B cell (primary cell): ENCODE measurements at places on chromosomes 11 and 22. TPM values are rescaled to one million over a fixed set of nuclear protein-coding genes. Genes with fewer than 3 reads are reported as not detected.

GRCh38 chr11:115712296-115712695 lies 208.1 kb upstream of the CADM1 start:
- no peak for DNase-seq

GRCh38 chr22:45235101-45235777 lies 5.5 kb downstream of the KIAA0930 start:
- DNase-seq = peak; percentile 80

DNA sequence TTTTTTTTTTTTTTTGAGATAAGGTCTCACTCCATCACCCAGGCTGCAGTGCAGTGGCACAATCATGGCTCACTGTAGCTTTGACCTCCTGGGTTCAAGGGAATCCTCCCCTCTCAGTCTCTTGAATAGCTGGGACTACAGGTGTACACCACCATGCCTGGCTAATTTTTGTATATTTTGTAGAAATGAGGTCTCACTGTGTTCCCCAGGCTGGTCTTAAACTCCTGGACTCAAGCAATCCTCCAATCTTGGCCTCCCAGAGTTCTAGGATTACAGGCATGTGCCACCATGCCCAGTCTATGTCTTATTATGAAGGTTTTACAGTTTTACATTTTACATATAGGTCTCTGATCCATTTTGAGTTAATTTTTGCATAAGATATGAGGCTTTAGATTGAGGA lies 20.4 kb upstream of the MAPK1 start:
- DNase-seq = no peak

- DNase-seq = no peak
These were observed 11.4 kb downstream of the SLC35F2 start for GRCh38 chr11:107847184-107847583.

The ANO9 gene
- total RNA-seq = 62.0 and 63.9 TPM in 2 replicates

- no peak for DNase-seq
These were observed 868 bp downstream of the TEF start for GRCh38 chr22:41382610-41383009.

DNA sequence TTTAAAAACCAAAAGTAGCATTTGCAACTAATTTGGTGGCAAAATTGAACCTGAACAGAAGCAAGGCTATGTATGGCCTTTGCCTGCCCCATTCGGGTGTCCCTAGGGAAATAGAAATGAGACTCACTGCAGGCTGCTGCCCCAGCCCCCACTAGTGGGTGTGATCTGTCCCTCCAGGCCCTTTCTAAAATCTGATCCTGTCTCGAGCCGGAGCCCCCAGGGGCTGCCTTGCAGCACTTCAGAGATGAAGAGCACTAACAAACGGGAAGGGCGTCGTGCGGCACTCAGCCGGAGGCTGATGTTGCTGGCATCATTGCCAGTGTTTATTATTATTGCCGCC lies 43.2 kb downstream of the CD82 start:
- DNase-seq = no peak

The CHRNA10 gene
- total RNA-seq = 4.0 and 5.2 TPM in 2 replicates

The ADAMTS15 gene
- not detected in 2 replicates for total RNA-seq

GRCh38 chr22:46089426-46090035 lies 60.8 kb upstream of the PPARA start:
- no peak for DNase-seq

The MMP13 gene
- total RNA-seq = not detected in 2 replicates

- DNase-seq = no peak
These were observed 236.1 kb downstream of the MIAT start for GRCh38 chr22:26893173-26894110.

DNA sequence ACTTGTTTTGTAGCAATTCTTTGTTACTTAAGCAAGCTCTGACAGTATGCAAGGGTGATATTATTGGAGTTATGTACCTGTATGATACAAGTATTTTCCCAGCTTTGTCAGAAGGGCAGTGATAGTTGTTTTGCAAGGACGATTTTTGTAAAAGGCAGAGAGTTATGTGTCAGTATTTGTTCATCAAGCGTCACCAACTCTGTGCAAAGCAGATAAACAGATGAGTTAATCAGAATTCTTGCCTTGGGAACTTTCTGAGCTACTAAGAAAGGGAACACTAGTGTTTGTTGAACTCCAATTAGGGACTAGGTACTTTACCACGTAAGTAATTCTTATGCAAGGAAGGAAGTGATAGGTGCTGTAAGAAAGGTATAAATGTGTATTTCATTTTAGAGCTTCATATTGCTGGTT lies 1.4 kb downstream of the USP47 start:
- peak; percentile 61 for DNase-seq

DNA sequence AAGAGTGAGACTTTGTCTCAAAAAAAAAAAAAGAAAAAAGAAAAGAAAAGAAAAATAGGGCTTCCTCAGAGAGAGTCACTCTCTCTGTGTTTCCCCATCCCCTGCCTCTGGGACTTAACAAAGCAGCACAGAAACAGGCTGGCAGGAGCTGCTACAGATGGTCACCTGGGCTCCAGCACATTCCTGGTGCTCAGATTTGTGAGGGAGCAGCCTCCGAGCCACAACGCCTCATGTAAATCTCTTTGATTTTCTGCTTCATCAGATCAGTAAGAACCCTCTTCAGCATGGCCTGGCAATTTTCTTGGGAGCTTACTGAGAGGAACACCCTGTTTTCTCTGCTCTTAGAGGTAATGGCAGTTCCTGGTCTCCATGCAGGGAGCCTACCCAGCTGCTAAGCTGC lies 15.2 kb upstream of the LDHA start:
- DNase-seq = no peak

- DNase-seq = no peak
These were observed 59.3 kb downstream of the PDGFD start for GRCh38 chr11:104104664-104105063.

DNA sequence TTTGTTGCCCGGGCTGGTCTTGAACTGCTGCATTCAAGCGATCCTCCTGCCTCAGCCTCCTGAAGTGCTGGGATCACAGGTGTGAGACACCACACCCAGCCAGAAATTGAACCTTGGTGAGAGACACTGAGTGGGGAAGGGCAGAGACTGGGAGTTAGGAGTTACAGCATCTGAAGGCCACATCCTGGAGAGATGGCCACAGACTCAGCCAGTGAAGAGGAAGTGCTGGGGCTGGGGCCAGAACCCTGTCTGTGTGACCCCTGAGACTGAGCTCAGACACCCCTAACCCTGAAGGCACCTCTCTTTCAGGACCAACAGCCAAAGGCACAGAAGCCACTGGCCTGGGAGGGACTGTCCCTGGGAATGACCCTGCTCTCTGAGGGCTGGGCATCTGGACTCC lies 33.8 kb downstream of the TXN2 start:
- no peak for DNase-seq

The PDE3B gene
- 60.7 and 70.7 TPM in 2 replicates for total RNA-seq

The MS4A13 gene
- total RNA-seq = not detected in 2 replicates

GRCh38 chr11:60631944-60632343 lies 67.5 kb upstream of the MS4A8 start:
- DNase-seq = no peak

GRCh38 chr11:92967867-92968266 lies 1.6 kb upstream of the MTNR1B start:
- DNase-seq = no peak

DNA sequence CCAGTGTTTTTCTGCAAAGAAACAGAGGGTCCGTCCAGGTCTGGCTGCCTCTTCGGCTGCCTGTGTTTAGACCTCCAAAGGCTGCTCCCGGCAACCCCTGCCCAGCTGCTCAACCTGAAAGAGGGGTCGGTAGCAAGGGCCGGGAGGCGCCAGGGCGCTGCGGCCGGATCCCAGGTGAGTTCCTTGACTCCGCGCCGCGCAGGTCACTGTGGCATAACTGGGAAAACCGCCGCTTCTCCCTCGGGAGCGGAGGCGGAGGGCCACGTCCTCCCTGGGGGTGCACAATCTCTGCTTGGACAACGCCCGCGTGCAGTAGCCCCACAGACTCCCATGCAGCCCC lies 1.0 kb upstream of the BRSK2 start:
- DNase-seq = no peak

The INPP5J gene
- 0.29 and 0.52 TPM in 2 replicates for total RNA-seq

- no peak for DNase-seq
These were observed 21.1 kb downstream of the ALG12 start for GRCh38 chr22:49897015-49897684.

GRCh38 chr11:12180257-12181205 lies 70.1 kb downstream of the MICAL2 start:
- DNase-seq = no peak

- no peak for DNase-seq
These were observed 8.3 kb downstream of the LGR4 start for GRCh38 chr11:27464289-27464696.

The TEAD1 gene
- total RNA-seq = 0.19 and 0.30 TPM in 2 replicates

DNA sequence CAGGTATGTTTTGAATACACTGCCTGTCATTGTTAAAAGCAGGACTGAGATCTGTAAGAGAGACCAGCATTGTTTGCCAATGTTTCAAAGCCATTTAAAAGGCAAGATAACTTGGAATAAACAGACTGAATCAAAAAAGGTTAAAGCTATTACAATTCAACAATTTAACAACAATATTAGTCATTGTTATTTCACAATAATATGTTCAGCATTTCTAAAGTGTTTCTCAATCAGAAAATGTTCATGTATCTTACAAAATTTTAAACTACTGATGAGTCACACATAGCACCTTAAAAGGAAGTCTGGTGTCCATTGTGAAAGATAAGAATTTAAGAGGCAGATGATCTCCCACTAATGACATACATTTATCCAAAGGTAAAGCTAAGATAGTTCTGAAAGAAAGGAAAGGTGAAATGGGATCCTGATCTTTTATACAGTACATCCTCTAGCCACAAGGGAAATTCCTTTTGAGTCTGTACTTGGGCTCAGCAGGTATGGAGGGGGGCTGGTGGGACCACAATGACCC lies 79.7 kb downstream of the MAML2 start:
- DNase-seq = no peak

DNA sequence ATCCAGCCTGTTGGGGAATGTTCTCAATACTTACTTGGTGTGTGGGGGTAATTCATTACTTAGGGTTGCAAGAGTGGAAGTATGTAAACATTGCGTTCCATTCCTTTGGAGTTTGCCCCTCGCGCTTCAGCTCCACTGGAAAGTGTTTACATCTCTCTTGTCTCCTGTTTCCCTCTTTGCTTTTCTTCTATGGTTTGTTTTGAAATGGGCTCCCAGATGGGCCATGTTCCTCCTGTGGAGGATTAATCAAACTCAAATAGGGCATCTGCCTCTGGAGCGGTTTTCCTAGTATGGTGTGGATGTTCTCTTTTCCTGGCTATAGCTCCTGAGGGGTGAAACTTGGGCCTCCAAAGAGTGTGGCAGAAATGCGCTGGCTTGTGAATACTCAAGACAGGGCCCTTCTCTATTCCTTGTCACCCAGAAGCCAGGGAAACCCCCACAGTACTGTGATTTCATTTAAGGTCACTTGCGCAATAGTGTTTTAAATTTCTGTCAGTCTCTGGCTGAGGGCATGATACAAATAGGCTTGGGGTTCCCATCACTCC lies 51.9 kb downstream of the CD44 start:
- no peak for DNase-seq

The AMOTL1 gene
- 0.30 and 0.75 TPM in 2 replicates for total RNA-seq

DNA sequence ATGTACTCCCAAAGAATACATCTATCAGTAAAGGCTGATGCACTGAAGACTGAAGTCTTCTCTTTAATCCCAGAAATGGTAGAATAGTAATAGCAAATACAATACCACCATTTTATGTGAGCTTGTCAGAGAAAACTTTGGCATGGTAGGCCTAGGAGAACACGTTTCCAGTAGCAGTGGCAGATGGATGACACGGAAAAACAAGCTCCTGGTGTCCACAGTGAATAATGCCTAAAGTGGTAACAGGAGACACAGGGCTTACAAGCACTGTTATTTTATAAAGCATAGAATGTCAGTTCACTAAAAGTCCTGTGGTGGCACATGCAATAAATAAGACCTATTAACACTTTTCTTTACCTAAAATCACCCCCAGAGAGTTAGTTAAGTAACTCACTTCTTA lies 277.6 kb downstream of the TTC28 start:
- DNase-seq = no peak

DNA sequence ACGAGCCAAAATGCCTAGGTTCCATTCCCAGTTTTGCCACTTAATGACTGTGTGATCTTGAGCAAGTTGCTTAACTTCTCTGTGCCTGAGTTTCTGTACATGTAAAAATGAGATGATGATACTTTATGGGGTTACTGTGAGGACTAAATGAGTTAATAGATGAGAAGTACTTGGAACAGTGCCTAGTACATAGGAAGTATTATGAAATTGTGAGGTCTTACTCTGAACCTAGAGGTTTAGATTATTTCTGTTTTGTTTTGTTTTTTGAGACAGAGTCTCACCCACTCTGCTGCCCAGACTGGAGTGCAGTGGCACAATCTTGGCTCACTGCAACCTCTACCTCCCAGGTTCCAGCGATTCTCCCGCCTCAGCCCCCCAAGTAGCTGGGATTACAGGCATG lies 227.0 kb upstream of the POU2AF2 start:
- no peak for DNase-seq

The TRIM6 gene
- 0.10 TPM in 1 of 2 replicates, not detected in the other for total RNA-seq

- DNase-seq = no peak
These were observed 34.7 kb upstream of the TMPRSS4 start for GRCh38 chr11:118042141-118042540.

- DNase-seq = no peak
These were observed 118.7 kb upstream of the ANO1 start for GRCh38 chr11:69959461-69959860.

DNA sequence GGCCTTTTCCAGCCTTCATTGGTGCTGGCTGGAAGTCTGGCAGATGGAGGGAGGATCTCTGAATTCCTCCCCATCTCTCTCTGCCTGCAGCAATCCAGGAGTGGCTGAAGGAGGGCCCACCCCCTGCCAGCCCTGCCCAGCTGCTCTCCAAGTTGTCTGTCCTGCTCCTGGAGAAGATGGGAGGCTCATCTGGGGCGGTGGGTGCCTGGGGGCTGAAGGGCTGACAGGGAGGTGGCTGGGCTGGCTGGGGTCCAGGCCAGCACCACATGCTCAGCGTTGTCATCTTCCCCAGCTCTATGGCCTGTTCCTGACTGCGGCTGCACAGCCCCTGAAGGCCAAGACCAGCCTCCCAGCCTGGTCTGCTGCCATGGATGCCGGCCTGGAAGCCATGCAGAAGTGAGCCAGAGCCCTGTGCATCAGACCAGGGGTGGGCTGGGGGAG lies 12.2 kb downstream of the TKFC start:
- no peak for DNase-seq

The CNTN5 gene
- total RNA-seq = not detected in 2 replicates

GRCh38 chr11:32070692-32071091 lies 20.2 kb upstream of the RCN1 start:
- no peak for DNase-seq

GRCh38 chr22:20401376-20402014 lies 7.5 kb downstream of the ZNF74 start:
- DNase-seq = no peak

The GSTT2B gene
- not detected in 2 replicates for total RNA-seq

The PGA4 gene
- not detected in 2 replicates for total RNA-seq

The CLTCL1 gene
- 5.2 and 5.5 TPM in 2 replicates for total RNA-seq

DNA sequence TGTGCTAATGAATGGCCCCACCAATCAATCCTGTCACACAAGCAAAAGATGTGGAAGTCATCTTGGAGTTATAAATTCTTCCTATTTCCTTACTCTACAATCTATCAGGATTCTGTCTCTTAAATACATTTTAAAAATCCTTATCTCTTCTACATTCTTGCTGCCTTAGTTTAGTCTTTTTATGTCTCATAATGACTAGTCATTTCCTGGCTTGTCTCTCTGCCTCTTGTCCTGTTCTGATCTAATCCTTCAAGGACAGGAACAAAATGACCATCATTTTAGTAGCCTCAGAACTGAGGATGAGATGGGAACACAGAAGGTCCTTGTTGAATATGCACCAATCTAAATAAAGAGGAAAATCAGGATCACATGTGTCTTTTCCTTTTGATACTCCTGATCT lies 56.6 kb upstream of the LIN7C start:
- DNase-seq = no peak

GRCh38 chr11:118574636-118575035 lies 2.4 kb downstream of the ARCN1 start:
- DNase-seq = no peak
